ENCODE measurements at places on chromosomes 6 and 20.

GRCh38 chr20:33064572-33065287, 11.0 kb downstream of the BPIFB3 start:
- no peak for DNase-seq

- DNase-seq = no peak
Observed at GRCh38 chr20:47506850-47507249, 5.2 kb downstream of the NCOA3 start.

DNA sequence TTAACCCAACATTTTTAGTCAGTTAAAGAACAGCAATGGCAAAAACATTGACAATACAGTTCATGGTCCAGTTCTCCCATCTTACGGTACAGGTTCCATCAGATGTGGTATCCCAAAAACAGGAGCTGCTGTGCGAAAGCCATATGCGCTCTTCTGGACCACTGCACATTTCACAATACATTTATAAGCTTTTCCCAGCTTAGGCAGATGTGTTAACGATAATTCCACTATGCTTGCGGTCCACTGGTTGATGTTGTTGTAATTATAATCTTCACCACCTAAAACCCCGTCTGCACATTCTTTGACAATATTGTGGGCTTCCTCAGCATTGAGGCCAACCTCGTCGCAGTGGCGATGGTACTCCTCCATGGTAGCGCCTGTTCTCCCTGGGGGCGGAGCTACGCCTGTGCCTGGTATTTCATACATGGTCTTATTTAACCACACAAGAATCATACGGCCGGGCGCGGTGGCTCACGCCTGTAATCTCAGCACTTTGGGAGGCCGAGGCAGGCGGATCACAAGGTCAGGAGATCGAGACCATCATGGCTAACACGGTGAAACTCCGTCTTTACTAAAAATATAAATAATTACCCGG, 52.0 kb downstream of the BFSP1 start:
- no peak for DNase-seq

GRCh38 chr6:122223251-122223650, 176.2 kb upstream of the HSF2 start:
- no peak for DNase-seq

GRCh38 chr6:164099269-164099865, 684.8 kb downstream of the QKI start:
- no peak for DNase-seq

DNA sequence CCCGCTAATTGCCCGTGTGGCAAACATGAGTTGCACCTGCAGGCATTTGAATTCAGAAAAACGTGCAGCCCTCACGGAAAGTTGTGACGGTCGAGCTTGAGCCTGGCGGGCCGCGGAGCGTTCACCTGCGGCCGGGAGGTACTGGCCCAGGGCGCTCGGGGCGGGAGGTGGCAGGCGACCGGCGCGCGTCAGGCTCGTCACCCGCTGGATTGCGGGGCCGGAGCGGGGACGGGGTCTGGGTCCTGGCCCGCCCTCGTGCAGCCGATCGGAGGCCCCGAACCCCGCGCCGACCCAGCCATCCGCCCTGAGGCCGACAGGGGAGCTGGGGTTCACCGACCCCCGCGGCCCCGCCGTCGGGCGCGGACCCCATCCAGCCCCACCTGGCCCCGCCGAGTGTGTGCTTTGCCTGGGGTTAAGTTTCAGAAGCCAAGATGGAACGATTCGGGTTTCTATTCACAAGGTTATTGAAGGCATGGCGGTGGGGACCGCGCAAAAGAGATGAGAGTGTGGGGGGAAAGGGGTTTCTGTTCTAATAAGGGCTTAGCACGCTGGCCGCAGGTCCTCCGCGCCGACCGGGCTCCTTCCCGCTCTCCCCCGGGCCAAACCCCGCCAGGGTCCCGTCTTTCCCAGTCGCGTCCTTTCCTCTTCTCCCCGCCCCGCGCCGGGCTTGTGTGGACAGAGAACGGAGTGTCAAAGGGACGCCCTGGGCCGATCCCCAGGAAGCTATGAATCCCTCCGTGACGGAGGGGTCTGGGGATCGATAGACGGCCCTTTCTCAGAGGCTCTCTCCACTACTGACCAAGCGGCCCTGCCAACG, 1.6 kb upstream of the HEY2 start:
- no peak for DNase-seq

GRCh38 chr6:121439926-121440325, 4.5 kb downstream of the GJA1 start:
- DNase-seq = no peak

DNA sequence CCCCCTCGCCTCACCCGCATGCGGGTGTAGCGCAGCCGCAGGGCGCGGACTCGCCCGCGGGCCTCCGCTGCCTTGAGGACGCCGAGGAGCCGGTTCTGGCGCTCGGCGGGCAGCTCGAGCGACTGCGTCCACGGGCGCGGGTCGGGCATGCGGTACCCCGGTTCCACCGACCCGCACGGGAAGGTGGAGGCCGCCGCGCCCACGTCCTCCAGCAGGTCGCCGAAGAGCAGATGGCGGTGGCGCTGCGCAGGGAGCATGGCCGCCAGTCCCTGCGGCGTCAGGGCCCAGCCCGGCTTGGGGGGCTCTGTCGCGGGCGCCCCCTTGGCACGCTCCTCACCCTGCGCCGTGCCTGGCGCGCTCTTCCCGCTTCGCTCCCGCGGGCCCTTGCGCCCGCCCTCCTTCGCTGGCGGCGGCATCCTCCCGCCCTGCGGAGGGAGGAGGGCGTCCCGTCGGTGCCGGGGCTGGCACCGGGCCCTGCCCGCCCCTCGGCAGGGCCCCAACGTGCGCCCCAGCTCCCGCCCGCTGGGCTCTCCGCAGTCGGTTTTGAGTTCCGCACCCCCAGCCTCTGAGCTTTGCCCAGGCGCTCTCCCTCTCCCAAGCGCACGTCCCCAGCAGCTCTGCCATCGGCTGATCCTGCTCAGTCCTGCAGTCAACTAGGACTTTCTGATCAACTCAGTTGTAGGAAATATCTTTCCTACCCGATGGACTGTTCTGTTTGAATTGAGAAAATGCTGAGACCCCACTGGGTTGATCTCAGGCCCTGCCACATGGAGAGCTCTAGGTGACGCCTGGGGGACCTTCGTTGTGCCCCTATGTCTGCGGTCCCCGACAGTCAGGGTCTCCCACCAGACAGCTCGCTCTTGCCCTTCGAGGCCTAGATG, at the start of gene LKAAEAR1:
TSS of gene LKAAEAR1 (minus strand) at position 595 of the 881 bp plus-strand sequence. CDS start at position 416, 179 bp downstream.
- DNase-seq = no peak

GRCh38 chr6:108850669-108851465, 2.6 kb downstream of the ARMC2 start:
- no peak for DNase-seq

GRCh38 chr6:108702106-108702851, 141.6 kb downstream of the FOXO3 start:
- DNase-seq = no peak

DNA sequence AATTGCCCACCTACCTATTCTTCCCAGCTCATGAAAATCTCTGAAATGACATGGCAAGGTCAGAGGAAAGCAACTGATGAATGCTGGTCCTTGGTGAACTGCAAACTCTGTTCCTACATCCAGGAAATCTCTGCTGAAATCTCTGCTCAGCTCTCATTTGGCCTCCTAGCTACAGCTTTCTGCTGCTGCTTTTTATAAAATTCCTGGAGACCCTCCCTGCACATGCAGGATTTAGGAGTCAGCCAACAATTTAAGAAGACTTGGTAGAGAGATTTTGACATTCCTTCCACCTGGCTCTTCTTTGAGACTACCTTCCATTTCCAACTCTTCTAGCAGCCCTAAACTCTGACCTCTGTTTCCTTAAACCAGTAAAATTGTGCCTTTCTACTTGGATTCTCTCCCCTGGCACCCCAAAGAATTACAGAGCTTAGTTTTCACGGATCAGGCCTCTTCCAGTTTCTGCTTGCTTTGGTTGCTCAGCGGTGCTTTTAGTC, 55.5 kb downstream of the PDE7B start:
- DNase-seq = no peak

DNA sequence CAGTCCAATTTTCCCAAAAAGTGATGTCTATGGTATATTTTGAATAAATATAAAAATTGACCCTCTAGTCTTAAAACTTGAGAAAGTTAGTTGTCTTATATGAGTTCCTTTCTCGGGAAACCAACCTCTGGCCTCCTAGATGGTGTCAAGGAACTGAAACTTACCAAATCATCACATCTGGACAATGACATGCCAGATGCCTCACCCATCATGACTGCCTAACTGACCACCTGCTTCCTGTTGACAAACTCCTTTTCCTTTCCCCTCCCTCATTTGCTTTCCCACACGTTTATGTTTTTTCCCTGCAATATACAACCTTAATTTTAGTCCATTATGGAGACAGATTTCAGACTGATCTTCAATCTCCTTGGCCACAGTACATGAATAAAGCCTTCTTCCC, 731.0 kb downstream of the EPHA7 start:
- no peak for DNase-seq

GRCh38 chr6:41818271-41819054, 31.0 kb downstream of the TOMM6 start:
- no peak for DNase-seq

DNA sequence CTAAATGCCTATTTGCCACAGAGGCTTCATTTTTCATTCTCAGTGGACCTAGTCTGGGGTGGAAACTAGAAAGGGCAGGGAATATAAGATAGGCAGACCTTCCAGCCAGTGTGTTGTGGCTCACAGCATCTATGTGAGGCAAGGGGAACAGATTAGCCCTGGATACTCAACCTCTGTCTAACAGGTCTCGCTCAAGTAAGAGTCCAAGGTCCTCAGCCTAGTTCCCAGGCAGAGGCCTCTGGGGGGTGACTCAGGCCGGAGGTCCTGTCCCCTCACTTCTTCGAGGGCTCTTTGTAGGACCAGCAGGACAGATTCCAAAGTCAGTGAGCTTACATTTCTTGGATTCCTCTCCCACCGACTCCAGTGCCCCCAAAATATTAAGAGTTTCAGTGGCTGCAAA, 106.6 kb downstream of the ZMYND8 start:
- DNase-seq = no peak

- peak; percentile 54 for DNase-seq
Observed at GRCh38 chr20:57953638-57954037, 243.8 kb upstream of the PMEPA1 start.

DNA sequence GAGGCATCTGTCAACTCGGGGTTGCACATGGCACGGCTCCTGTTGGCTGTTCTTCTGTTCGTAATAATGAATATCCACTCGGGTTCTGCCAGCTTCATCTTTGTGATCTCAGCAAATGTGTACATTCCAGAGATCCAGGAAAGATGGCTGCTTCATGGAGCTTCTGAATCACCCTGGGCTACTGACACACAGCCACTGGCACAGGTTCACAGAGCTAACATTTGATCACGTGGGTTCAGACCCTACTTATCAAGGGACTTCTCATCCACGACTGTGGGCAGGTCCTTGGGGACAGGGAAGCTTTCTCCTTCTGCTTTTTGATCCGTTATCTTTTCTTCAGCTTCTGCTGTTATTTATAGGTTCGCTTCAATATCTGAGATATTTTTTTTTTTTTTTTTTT, 18.1 kb downstream of the PPP1R3G start:
- no peak for DNase-seq

- DNase-seq = no peak
Observed at GRCh38 chr6:105832313-105832761, 253.8 kb upstream of the PRDM1 start.

DNA sequence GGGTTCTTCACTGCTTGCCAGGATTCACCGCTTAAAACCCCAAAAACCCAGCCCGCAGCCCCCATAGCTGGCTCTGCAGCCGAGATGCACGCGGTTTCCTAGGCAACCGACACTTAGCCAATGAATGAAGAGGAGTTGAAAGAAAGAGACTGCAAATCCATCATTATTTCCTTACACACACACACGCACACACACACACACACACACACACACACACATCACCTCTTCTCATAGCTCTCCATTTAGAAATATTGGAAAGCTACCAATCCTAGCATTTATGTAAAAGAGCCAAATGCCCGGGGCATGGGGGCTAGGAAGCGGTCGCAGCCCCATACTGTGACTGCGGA, 3.4 kb upstream of the TUBB2B start:
- peak; percentile 59 for DNase-seq

DNA sequence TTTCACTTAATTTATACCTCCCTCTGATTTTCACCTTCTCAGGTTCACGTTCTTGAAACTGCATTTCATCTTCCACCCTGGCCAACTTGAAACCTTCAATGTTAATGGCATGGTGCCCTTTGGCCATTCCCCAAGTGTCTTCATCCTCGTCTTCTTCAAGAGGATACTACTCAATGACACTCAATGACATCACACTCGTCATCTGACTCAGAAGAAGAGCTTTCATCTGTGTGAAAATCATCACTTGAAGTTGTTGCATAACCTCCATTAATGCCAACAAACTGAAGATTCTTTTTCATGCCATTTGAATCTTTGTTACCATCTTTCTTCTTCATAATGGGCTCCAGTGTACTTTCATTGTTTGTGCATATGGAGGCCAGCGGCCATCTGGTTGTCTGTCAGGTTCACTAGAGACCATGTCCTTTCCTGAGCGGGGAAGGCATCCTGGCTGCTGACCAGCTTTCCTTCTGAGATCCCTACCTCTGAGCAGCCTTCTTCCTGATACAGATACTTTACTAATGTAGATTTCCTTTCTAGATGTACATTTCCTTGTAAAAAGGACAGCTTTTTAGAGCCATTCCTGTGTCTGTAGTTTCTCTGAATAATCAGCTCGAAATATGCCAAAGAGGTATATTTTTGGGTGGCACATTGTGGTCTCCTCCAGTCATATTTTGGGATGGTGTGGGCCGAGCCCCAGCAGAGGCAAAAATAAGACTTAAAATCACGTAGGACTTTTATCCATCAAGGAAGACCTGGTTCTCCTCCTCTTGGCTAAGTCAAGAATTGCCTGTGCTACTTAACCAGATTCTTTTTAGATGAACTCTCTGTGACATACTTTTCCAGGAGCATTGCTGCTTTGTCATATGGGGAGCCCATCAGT, 21.3 kb downstream of the TRMT6 start:
- DNase-seq = no peak

GRCh38 chr6:162363757-162364156, 363.8 kb downstream of the PRKN start:
- DNase-seq = no peak

- no peak for DNase-seq
Observed at GRCh38 chr6:130138116-130138908, 84.4 kb downstream of the SAMD3 start.

DNA sequence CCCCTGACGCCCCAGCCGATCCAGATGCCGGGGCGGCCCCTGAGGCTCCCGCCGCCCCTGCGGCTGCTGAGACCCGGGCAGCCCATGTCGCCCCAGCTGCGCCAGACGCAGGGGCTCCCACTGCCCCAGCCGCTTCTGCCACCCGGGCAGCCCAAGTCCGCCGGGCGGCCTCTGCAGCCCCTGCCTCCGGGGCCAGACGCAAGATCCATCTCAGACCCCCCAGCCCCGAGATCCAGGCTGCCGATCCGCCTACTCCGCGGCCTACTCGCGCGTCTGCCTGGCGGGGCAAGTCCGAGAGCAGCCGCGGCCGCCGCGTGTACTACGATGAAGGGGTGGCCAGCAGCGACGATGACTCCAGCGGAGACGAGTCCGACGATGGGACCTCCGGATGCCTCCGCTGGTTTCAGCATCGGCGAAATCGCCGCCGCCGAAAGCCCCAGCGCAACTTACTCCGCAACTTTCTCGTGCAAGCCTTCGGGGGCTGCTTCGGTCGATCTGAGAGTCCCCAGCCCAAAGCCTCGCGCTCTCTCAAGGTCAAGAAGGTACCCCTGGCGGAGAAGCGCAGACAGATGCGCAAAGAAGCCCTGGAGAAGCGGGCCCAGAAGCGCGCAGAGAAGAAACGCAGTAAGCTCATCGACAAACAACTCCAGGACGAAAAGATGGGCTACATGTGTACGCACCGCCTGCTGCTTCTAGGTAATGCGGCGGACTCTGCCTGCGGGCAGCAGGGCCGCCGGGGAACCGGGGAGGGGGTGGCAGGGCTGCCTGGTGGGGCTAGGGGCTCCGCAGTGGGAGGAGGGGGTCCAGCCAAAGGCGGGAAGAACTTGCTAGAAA, 2.3 kb downstream of the GNAS start:
- DNase-seq = no peak
